ENCODE measurements at places on chromosomes 4 and X.

- no peak for DNase-seq
Observed at GRCh38 chr4:158043971-158044618, 128.7 kb downstream of the GASK1B start.

- DNase-seq: no peak
Observed at GRCh38 chr4:40550196-40550595, 79.5 kb downstream of the RBM47 start.

DNA sequence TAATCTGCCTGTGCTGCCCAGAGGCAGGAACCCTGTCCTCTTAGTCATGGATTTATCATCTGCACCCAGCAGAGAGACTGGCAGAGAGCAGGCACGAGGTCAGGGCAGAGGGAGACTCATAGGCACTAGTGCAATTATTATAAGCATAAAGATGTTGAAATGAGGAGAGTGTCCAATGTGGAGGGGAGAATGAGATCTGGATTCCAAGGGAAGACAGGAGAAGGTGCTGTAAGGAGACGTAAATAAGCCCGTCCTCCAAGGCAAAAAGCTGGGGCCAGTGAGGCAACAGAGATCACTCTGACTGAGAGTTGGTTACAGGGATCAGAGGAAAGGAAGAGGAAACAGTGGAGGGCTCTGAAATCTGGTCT lies 406.2 kb downstream of the MAPK10 start:
- DNase-seq: no peak

DNA sequence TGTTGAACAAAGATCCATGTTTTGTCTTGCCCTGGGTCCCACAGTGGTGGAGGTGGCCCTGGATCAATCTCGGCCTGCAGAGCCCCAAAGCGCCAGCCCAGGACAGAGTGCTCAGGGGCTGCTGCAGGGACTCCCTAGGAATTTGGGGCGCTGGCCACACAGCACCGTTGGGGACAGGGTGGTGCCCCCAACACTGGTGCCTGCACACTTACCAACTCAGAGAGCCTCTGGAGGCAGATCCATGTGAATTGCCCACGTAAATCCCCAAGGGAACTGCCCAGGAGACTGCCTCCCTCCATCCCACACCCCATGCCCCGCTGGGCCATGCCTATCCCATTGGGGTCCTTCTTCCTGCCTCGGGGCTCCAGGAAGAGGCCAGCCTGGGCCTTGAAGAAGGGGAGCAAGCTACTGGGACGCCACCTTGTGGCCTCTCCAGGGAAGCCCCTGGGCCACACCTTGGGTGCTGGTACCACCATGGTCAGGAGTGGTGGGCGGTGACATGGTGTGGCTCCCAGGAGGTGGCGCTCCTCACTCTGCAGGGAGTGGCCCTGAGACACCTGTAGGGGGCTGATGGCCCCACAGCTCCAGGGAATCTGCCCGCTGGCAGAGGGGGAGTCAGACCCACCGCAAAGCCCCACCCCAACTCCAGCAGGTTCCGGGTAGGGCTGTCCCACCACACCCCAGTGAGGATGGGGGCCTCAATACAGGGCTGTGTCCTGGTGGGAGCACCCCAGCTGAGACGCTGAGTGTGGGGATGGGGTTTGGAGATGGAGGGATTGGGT lies 22.8 kb downstream of the CFAP99 start:
- DNase-seq: no peak

DNA sequence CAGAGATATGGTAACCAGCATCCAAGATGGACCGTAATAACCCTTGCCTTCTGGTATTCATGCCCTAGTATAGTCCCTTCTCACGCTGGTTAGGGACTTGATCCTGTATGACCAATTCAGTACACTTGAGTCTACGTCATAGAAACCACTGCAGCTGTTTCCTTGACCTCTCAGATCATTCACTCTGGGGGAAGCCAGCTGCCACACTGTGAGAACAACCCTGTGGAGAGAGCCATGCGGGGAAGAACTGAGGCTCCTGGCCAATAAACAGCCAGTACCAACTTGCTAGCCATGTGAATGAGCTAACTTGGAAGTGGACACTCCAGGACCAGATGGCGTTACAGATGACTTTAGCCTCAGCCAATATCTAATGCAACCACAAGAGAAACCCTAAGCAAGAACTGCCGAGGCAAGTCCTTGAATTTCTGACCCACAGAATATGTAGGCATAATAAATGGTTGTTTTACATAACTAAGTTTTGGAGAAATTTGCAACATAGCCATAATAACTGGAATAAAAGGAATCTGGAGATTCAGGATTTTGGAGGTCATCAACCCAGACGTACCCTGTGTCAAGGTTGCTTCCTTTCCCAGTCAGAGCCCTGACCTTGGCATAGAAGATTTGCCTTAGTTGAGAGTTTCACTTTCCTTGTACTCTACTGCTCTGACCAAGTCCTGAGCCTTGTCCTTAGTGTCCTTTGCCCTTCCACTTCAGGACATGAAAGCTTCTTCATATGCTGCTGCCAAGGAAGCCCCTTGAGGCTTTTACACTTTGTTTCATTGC lies 87.3 kb upstream of the ZNF81 start:
- DNase-seq: no peak

- DNase-seq: no peak
Observed at GRCh38 chr4:7932287-7932686, 7.4 kb downstream of the AFAP1 start.

Data from nucleus accumbens (tissue), 56 donors.